ENCODE measurements at places on chromosomes 4 and X.

GRCh38 chr4:71415491-71415890, 76.7 kb downstream of the SLC4A4 start:
- no peak for DNase-seq

- DNase-seq = no peak
Measured at GRCh38 chrX:146448791-146449190, 360.8 kb upstream of the CXorf51B start.

DNA sequence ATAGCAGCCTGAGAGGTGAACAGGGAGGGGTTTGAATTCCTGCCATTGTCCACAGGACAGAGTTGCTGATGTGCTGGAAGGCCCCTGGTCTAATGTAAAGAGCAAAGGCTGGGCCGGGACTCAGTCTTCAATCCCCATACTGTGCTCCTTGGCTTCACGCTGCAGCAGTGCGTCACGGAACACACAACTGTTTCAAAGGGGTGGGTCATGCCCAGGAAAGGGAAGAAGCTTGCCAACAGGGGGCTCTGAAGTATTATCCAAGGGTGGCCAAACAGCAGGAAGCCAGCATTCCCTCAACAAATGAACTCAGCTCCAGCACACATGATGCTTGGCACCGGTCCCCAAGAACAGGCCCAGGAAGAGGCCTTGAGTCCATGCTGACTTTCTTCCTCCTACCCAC, 122.5 kb downstream of the NFKB1 start:
- no peak for DNase-seq

GRCh38 chr4:113996599-113997177, 17.2 kb upstream of the ARSJ start:
- DNase-seq = no peak

Measured in amygdala (tissue), 56 donors.